ENCODE measurements at places on chromosomes 11 and 22.

GRCh38 chr11:103170865-103171264 is 61.6 kb downstream of the DYNC2H1 start:
- DNase-seq: no peak

GRCh38 chr22:33401291-33401690 is 343.1 kb upstream of the SYN3 start:
- DNase-seq: no peak

DNA sequence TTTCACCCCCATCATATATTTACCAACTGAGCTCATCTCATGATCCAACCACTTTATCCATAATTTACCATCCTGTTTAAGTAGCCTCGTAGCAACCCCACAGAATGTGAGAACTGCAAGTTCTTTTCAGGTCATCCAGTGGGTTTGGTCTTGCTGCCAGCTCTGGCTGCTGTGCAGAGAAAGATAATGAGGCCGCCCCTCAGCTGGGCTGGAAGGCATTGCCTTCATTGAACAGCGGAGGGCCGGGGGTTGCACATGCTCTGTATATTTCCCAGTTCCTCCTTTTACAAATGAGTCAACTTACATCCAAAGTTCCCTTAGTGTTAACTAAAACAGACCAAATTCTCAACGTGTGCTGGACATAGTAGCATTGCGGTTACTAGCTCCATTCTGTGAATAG is 96.7 kb downstream of the SYN3 start:
- DNase-seq: no peak

DNA sequence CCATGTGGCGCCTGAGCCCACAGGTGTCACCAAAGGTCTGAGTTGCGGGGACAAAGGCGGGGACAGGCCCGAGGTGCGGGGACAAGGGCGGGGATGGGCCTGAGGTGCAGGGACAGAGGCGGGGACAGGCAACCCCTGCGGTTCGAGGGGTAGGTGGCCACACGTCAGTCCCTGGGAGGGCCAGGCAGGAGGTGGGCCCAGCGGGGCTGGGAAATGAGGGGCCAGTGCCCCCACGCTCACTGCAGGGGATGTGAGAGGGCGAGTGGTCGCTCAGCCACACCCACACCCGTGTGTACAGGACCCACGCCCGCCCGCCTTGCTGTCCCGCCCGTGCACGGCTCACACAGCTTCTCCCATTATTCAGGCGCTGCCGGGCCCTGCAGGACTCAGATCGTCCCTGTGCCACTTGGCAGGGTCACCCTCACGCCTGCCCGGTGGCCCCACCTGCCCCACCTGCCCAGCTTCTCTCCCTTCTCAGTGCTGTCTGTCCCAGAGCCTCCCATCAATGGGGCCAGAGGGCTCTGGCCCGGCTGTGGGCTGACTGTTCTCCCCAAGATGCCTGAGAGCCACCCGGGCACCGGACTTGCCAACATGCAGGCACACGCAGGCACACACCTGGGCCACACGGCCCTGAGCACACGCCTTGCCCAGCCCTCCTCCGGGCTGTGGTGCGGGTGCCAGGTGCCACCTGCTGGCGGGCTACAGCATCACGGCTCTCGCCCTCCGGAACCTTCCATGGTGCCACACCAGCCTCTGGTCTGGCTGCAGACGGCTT is 14.2 kb upstream of the MUC6 start:
- peak; percentile 78 for DNase-seq

- DNase-seq: no peak
Observed at GRCh38 chr11:33948494-33948893, 56.6 kb upstream of the LMO2 start.

DNA sequence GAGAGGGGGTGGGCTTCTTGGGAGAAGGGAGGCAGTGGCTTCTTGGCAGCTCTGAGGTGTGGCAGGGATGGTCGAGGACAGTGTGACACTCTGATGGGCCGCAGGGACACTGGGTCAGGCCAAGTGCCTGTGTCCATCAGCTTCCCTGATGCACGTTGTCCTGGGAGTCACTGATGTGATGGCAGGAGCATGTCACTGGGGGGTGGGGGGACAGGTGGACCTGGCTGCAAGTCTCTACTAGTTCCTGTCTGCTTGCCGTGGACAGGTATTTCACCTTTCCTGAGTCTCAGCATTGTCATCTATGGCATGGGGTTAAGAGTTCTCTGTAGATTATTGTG is 592.9 kb downstream of the TBC1D22A start:
- no peak for DNase-seq

- no peak for DNase-seq
Observed at GRCh38 chr11:7495882-7496551, 10.7 kb downstream of the OLFML1 start.

- no peak for DNase-seq
Observed at GRCh38 chr22:49271831-49272230, 555.8 kb downstream of the BRD1 start.

GRCh38 chr22:47154621-47155081 is 392.2 kb downstream of the TBC1D22A start:
- DNase-seq: peak; percentile 83

All from Right ventricle myocardium inferior (tissue), 1 donor.